Sigmoid colon (tissue), 7 donors: ENCODE measurements at places on chromosomes 5 and 9. TPM values are rescaled to one million over a fixed set of nuclear protein-coding genes. Genes with fewer than 3 reads are reported as not detected.

- no peak for DNase-seq
Measured at GRCh38 chr9:134889386-134890154, 9.0 kb downstream of the FCN2 start.

DNA sequence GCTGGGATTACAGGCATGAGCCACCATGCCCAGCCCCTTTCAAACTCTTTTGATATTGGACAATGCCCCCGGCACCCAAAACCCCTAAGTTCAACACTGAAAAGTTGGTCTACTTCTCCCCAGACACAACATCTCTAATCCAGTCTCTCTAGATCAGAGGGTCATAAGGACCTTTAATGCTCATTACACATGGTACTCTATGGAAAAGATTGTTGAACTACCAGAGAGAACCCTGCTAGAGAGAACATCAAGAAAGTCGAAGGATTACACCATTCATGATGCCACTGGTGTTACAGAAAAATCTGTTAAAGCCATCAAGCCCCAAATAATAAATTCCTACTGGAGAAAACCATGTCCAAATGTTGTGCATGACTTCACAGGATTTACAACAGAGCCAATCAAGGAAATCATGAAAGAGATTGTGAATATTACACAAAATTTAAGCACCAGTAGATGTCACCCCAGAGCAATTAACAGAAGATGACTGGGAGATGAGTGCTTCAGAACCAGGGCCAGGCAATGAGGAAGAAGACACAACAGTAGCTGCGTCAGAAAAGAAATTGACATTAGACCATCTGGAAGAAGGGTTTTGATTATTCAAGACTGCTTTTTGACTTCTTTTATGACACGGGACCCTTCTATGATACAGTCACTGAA, 28.3 kb upstream of the NIPAL4 start:
- no peak for DNase-seq

- no peak for DNase-seq
Measured at GRCh38 chr9:131349522-131349880, 44.4 kb upstream of the PRRC2B start.

GRCh38 chr5:55480781-55481180, 54.0 kb downstream of the PLPP1 start:
- DNase-seq, result no peak

DNA sequence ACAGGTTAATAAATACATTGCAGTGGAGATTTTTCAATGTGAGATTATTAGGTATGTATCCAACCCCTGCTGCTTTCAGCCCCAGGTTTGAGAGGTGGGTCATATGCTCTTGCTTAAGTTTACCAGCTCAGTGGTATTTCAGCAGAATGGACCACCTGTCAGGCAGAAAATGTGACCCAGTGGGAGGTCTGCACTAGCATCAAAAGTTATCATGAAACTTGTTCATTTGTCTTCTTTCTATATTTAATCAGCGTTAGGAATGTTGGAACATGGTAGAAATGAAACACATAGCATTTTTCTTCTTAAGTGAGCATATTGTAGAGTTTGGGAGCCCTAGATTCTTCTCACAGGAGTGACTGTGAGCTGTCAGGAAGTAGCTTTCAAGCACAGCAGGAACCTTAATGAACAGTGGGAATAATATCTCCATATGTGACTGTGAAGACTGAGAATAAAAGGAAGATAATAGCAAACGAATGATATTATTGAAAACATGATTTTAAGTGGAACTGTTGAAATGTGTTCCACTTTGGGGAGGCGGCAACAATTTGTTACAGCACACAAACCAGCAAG, 596.9 kb upstream of the CDH6 start:
- no peak for DNase-seq

DNA sequence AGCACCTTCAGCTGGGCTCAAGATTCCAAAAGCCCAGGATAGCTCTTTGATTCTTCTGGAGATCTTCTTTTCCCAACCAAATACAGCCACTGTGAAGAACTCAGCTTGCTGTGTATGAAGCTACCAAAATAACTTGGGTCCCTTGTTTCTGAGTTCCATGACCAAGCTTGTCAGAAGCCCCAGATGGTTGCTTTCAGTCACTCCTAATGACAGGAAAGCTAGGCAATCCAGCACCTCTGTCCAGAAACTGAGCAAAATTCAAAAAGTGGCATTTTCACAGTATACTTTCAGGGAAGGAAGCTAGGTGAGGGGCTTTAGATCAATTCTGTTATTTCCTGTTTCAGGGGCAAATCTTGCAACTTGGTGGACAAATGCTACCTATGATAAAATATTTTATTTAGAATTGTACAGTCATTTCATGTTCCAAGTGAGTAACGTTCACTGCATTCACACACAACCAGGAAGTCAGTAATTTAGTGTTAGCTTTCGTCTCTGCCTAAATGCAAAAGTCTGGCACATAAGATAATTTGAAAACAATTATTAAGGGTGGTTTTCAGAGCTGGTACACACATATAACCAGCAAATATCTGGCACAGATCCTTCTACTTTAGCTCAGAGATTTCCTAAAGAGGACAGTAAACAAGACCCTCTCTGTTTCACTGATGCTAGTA, 330.1 kb downstream of the GLIS3 start:
- DNase-seq, result no peak

- DNase-seq, result no peak
Measured at GRCh38 chr5:111952555-111952954, 195.6 kb upstream of the NREP start.

- DNase-seq, result no peak
Measured at GRCh38 chr5:113329981-113330380, 104.8 kb downstream of the TSSK1B start.

- no peak for DNase-seq
Measured at GRCh38 chr5:136115183-136115865, 17.3 kb upstream of the SMAD5 start.

GRCh38 chr5:321726-322251, 275 bp downstream of the AHRR start:
- no peak for DNase-seq

GRCh38 chr5:14716755-14717752, 52.5 kb downstream of the OTULIN start:
- no peak for DNase-seq

DNA sequence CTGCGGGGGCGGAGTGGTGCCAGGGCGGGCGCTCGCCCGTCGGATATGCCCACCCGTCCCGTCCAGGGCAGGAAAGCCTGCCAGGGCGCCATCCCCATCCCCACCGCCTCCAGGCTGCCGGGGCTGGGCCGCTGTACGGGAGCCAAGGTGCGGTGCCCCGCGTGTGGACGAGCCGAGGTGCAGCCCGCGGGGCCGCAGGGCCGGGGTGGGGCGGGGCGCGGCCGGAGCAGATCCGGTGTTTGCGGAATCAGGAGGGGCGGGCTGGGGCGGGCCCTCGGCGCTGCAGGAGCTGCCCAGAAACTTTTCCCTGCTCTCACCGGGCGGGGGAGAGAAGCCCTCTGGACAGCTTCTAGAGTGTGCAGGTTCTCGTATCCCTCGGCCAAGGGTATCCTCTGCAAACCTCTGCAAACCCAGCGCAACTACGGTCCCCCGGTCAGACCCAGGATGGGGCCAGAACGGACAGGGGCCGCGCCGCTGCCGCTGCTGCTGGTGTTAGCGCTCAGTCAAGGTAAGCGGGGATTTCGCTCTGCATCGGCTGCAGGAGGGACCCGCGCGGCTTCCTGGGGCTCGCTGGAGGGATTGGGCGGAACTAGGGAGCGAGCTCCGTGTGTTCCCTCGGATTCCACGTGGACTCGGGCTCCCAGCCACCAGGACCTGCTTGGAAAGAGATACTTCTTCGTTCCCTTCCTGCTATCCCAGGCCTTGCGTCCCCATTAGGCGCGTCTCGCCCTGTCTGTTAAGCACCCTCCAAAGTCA, at the start of gene ITGA2:
ITGA2 (plus strand) TSS at position 328 of the 756 bp plus-strand sequence; CDS start at position 445, 117 bp downstream.
- peak; percentile 68 for DNase-seq

GPRIN1 gene
- 0.60 TPM for polyA plus RNA-seq

NUTM2G gene
- polyA plus RNA-seq, result 0.23 TPM

PCDHGB2 gene
- not detected for polyA plus RNA-seq

SLC45A2 gene
- polyA plus RNA-seq, result not detected

SPRY4 gene
- 3.5 TPM for polyA plus RNA-seq

OSMR gene
- 1.2 TPM for polyA plus RNA-seq

ALDOB gene
- polyA plus RNA-seq, result 1.1 TPM
